ENCODE measurements at places on chromosomes 16 and 17.
A peak's percentile ranks its signal among the peaks of the same experiment; 100 is the strongest.

DNA sequence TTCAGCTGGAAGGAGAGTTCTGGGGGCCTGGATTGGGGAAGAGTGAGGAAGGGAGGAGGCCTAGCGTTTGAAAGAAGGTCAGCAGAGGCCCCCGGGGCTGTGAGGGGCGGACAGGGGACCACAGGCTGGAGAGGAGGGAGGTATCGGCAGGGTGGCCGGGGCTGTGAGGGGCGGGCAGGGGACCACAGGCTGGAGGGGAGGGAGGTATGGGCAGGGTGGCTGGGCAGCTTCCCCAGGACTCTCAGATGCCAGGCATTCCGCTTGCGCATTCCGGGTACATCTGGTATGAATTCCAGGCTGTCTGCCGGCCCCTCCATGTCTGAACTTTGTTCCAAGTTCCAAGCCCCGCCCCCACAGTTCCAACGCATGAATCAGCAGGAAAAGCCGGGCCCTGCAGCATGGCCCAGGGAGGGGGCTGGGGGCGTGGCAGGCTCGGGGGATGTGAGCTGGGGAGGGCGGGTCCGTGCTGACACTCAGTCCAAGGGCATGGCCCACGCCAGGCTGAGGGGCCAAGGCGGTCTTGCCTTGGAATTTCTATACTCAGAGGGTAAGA lies 4.3 kb upstream of the TLCD2 start:
- DNase-seq: peak; percentile 99

DNA sequence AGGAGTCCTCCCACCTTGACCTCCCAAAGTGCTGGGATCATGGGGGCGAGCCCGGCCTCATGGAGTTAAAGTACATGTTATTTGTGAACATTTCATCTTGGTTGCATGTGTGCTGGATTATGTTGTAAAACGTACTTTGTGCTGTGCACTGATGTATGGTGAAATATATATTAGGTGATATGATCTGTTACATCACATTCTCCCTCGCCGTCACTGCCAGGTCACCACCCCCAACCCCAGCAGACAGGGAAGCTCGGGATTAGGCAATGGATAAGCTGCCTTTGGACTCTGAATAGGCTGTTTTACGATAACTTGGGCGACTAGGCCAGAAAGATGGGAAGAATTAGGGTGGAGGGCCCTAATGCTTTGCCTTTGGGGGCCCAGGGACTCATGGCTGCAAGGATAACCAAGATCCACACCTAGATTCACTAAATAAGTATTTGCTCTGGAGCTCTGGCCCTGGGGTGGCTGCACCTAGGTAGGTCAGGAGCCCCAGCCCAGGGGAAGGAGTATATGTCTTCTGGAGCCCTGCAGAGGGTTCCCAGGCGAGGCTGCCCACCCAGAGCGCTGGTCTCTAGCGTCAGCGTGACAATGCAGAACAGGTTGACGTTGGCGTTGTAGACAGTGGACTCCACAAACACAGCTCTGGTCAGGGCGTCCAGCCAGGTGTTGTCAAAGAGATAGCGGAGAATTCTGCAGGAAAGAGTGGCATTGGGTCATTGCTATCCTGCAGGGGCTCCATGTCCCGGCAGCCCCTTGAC lies 27.1 kb upstream of the GCSH start:
- DNase-seq: no peak

GRCh38 chr17:82228842-82229697 lies at the start of gene SLC16A3:
SLC16A3 (plus strand) TSS chr17:82229042; CDS start chr17:82236009, 6,967 bp downstream.
- peak; percentile 80 for DNase-seq

- DNase-seq: no peak
These were observed 35.4 kb upstream of the USP22 start for GRCh38 chr17:21078016-21078780.

DNA sequence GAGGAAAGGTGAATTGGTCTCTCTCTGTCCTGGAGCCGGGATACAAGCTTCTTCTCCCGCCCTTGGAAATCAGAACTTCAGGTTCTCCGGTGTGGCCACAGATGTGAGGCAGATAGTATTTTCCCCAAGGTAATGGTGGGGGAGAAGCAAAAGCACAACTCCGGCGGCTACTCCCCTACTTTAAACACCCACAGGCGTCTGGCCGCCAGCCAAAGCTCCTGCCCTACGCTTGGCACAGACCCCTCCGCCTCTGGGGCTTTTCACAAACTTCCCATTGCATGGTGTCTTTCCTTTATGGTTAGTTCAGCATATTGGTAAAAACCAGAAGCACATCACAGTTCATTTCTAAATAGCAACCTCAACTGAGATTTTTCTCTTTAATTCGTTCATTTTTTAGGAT lies 39.4 kb upstream of the B4GALNT2 start:
- DNase-seq: peak; percentile 23

All from Daoy (cell line).